ENCODE measurements at places on chromosomes 11 and 22. TPM values are rescaled to one million over a fixed set of nuclear protein-coding genes. Genes with fewer than 3 reads are reported as not detected.

The MB gene
- total RNA-seq = 8.6 TPM

The SLC22A25 gene
- not detected for total RNA-seq

The OR52E8 gene
- not detected for total RNA-seq

The TTC36 gene
- total RNA-seq = not detected
